ENCODE measurements at places on chromosomes 6 and 20.

DNA sequence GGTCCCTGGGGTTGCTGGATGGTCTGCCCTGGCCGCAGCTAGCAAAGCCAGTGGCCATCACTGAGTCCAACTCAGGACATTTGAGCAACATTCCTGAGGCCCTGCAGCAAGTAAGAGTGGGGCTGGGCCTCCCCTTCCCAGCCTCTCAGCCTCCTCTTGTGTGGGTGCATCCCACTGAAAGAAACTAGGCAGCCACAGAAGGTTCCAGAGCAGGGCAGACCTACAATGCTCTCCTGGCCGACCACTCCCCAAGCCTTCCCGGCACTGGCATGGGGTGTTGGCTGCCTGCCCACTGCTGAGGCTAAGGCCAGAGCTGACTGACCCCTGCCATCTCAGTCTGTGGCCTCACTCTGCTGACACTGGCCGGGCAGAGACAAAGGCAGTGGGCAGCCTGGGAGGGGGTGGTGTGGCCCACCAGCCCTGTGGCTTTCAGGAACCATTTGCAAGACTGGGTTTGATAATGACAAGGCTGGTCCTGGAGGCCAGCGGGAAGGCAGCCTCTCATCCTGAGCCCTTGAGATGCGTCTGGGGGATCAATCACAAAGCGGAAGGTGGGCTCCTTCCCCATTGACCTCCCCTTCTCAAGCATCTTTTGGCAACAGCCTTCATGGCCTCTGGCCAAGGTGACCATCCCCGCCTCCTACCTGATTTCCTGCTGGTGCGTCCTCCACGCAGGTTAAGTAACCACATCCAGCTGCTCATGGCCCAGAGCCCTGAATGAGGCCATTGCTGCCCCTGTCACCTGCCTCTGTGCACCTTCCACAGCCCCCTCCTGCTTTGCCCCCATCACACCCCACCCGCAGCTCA is 9.6 kb downstream of the DLGAP4 start:
- DNase-seq, result no peak

DNA sequence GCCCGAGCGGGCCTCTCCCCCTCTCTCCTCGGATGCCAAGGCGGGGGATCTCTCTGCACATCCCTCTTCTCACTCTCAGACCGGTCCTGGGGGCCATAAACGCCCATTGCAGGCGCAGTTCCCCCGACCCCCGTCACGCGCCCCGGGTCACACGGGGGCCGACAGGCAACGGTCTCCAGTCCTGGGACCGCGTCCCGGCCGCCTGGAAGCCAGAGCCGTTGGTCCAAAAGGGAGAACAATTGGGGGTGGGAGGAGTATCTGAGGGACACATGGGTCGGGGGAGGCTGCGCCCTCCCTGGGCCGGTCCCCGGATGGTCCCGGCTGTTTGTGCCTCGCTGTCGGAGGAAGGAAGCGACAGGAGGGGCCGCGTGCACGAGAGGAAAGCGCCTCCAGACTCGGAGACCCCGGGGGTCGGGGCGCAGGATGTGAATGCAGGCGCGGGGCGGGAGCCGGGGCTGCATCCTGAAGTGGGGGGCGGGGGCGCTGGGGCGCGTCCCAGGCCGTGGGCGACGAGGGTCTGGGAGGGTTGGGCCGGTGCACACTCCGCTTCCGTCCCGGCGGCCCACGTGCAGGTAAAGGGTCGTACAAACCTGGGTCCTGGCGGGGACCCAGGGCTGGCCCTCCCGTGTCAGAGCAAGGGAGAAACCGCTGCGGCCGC is 903 bp downstream of the SLC4A11 start:
- DNase-seq, result no peak

DNA sequence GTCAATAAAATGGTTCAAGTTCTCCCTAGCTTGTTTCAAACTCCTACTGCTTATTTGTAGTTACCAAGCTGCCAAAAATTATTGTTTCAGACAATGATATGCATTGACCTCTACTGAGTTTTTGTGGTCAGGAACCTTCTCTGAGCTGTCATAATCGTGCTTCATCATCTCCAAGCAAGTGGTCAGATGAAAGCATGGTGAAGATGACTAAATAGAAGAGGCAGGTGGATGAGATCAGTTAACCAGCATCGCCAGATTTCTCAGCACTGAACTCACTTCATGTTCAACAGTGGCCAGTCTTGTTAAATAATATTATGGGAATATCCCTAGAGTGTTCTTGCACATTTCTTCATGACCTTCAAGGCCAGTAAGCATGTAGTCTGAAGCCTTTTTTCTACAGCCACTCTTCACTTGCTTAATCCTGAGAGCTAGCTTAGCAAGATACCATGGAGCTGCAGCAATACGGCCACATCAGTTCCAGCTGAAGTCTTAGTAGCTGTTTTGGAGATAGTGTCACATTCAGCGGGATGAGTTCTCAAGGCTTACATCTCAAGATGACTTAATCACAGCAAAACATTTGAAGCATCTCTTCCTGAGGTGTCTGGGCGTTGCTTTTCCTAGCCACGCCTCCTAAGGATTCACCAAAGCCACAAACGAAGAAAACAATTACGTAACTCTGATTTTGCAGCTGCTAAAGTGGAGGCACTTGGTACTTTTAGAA is 101.6 kb upstream of the TMEM30A start:
- peak; percentile 70 for DNase-seq

DNA sequence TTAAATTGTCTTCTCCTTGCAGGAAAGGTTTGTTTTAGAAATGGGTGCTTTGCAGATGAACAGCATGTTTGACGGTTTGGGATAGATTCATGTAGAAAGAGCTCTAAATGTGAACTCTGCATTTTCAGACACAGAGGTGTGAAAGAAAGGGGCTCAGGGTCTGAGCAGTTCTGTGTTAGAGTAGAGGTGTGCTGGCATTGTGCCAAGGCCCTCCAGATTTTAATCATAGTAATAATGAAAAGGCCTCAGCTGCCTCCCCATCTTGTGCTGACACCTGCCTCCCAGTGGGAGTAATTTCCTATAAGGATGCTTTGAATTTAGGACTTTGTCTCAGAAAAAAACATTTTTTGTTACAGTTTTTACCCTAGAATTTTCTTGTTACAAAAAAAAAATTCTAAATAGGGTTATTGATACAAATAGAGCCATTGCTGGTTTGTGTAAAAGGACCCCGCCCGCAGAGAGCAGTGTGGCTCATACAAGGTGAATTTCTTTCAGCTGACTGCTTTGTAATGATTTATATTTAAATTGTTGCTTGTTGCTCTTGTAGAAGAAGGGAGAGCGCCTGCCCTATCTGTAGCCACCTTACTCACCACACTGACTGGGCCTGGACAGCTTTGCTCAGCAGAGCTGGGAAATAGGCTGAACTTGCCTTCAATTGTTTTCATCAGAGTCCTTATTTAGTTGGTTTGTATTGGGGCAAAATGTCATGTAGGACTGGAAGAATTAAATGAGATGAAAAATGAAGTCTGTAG is 294.5 kb downstream of the ZFAND3 start:
- DNase-seq, result no peak

- DNase-seq, result no peak
These were observed 3.9 kb downstream of the SLC22A2 start for GRCh38 chr6:160254467-160255312.

GRCh38 chr6:84641076-84641475 is 123.3 kb downstream of the TBX18 start:
- no peak for DNase-seq

DNA sequence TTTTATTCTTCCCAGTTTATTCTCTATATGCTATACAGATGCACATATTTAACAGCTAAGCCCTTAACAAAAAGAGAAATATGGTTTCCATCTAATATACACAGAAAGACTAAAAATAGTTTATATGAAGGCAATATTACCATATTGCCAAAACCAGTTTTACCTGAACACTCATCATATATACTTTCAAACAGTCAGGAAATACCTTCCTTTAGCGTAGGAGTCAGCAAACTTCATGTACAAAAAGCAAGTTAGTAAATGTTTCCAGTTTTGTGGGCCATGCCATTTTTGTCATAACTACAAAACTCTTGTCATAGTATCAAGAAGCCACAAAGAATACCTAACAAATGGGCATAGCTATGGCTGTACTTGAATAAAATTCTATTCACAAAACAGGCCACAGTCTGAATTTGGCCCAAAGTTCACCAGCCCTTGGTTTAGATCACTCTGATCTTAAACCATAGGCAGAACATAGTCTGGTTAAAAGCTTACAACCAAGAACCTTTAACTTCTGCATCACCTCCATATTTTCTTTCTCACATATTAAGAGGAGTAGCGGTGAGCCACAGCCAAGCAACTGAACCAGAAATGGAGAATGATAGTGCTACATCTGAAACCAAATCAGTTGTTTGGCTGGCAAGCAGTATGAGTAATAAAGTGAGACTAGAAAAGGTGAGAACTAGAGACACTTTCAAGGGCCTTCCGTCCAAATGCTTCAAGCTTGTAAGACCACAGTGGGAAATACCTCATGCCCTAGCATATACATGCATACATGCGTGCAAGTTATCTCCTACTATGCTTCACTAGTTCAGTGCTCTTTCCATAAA is 116.6 kb downstream of the PTPRK start:
- no peak for DNase-seq

- peak; percentile 42 for DNase-seq
These were observed 661 bp upstream of the PPP1R14C start for GRCh38 chr6:150142097-150142669.

GRCh38 chr20:43345676-43346075 is 112.0 kb upstream of the SRSF6 start:
- DNase-seq, result no peak

- no peak for DNase-seq
These were observed 8.1 kb upstream of the APCDD1L start for GRCh38 chr20:58523072-58523970.

DNA sequence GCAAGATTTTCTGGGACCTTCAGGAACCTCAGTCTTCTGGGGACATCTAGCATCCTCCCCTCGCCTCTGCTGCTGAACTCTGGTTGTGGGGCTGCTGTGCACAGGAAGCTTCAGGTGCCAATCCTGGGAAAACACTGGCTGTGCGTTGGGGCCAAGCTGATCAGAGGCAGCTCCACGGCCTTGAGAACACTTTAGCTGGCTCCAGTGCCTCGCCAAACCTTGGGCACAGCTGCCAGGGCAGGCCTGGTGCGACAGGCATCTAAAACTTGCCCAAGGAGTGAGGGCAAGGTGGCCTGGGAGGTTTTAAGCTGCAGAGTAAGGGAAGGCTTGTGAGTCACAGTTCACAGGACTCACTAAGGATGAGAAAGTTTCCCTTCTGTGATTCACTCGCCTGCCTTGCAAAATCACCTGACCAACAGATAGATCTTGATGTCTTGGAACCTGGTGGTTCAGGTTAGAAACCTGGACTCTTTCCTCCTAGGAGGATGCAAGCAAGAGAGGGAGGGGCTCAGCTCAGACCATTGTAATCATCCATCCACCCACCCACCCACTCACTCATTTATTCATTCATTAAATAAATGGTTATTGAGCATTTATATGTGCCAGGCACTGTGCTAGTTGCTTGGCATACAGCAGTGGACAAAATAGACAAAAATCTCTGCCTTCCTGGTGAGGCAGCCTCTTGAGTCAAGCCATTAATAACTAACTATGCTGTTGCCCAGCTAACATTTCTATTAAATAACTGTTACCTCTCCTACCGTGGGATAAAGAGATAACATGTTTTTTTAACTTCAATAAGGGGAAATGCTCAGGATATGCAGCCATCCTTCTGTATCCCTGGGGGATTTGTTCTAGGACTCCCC is 2.5 kb upstream of the SPATS1 start:
- peak; percentile 68 for DNase-seq

DNA sequence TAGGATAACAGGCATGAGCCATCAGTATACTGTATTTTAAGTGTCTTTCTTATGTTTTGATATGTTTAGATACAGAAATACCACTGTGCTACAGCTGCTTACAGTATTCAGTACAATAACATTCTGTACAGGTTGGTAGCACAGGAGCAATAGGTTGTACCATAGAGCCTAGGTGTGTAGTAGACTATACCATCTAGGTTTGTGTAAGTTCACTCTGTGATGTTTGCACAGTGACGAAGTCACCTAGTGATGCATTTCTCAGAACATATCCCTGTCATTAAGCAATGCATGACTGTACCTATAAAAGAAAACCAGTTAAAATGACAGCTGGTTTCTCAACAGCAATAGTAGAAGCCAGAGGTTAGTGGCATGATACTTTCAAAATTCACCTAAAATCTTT is 3.0 kb upstream of the ZBTB24 start:
- DNase-seq, result no peak

- DNase-seq, result peak; percentile 22
These were observed 86.2 kb downstream of the PLEKHG1 start for GRCh38 chr6:150685860-150686259.

GRCh38 chr20:19937651-19938420 is 79.3 kb upstream of the NAA20 start:
- DNase-seq, result no peak

GRCh38 chr6:150981095-150981494 is 115.6 kb downstream of the MTHFD1L start:
- DNase-seq, result no peak

GRCh38 chr6:30885999-30886896 is 1.9 kb downstream of the DDR1 start:
- DNase-seq, result peak; percentile 64

Measured in fibroblast of mammary gland (primary cell).